ENCODE measurements at places on chromosomes 12 and 14.

GRCh38 chr14:102086709-102086971 lies 204 bp downstream of the HSP90AA1 start:
- no peak for DNase-seq

GRCh38 chr12:115362339-115362976 lies 678.5 kb upstream of the TBX3 start:
- no peak for DNase-seq

- no peak for DNase-seq
Observed at GRCh38 chr12:12445882-12446181, 89.0 kb downstream of the BORCS5 start.

DNA sequence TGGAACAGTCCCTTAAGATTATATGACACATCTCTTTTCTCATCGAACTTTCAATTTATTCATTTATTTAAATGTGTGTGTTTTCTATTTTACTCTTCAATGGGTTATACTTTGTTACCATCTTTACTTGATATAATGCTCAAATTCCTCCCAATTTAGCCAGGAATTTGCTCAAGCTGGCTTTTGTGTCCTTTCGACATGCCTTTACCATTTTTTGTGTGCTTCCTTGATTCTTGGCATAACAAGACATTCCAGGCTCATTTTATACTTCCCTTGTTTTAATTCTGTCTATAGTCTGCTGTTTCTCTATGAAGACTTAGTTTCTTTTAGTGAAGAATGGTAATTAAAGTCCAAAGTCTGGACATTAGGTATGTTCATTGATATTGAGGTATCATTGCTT lies 315.8 kb downstream of the AEBP2 start:
- no peak for DNase-seq

DNA sequence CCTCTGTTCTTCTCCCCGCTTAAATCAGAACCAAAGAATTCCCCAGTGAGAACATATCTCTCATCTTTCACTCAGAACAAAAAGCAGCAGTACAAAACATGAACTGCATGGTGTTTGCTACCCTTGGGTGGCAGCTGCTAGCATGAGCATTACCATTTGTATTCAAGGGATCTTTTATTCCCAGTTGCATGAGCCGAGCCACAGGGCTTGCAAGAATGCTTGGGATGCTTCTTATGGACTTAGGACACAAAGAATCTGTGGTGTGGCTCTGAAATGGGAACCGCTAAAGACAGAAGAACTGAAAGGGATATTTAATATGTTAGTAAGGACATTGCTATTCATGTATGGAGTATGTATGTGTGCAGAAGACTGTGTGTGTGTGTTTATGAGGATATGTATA lies 190.6 kb downstream of the TMX1 start:
- DNase-seq, result no peak

- DNase-seq, result no peak
Observed at GRCh38 chr12:65184176-65184857, 14.9 kb downstream of the LEMD3 start.

DNA sequence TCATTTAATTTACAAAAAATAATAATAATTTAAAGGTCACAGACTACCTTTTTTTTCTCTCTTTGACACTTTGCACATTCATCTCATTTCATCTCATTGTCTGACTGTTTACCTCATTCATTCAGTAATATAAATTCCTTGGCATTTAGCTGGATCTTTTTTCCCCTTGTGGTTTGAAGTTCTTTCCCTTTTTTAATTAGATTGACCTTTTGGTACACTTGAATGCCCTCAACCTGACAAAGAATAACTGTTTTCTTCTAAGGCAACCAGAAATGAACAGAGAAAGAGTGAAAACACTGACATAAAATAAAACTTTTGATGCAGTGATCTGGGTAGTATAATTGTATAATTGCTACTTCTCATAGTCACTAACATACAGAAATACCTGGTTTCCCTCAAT lies 774.9 kb upstream of the NOVA1 start:
- DNase-seq, result no peak

DNA sequence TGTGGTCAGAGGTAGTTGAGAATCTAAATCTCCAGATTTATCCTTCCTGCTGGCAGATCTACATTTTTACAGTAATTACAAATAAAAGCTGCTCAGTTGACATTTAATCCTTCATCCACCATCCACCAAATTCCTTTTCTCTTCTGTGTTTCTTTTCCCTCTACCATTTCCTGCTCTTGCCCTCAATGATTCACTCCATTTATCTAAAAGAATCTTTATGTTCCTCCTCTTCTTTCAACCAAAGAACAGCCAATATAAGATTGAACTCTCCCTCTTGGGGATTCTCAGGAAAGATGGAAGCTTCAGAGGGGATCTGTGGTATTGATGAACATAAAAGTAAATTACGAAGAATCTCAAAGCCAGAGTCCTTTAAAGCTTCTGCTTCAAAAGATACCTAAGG lies 4.4 kb downstream of the MAP4K5 start:
- no peak for DNase-seq

GRCh38 chr12:14211947-14212387 lies 153.5 kb upstream of the ATF7IP start:
- DNase-seq, result no peak

DNA sequence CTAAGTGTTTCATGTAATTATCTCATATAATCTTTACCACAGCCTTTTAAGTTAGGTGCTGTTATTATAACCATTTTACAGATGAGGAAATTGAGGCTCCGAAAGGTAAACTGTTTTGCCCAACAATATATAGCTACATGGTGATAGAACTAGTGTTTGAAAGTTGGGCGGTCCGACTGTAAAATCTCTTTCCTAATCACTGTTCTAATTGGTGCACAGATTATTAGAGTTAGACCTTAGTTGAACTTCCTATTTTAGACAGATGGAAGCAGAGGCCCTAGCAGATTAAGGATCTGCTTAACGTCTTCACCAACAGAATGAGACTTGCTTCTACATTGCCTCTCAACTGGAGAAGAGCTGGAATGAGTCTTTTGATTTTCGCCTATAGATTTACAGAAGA lies 30.0 kb upstream of the DUSP6 start:
- DNase-seq, result no peak

Data from BE2C (cell line).